ENCODE measurements at places on chromosomes 1 and 21. TPM values are rescaled to one million over a fixed set of nuclear protein-coding genes. Genes with fewer than 3 reads are reported as not detected.
A peak's percentile ranks its signal among the peaks of the same experiment; 100 is the strongest.

The GBP4 gene
- total RNA-seq: 0.05 TPM

The TMEM63A gene
- 52.1 TPM for total RNA-seq

The S100A7 gene
- not detected for total RNA-seq

The LYPD8 gene
- total RNA-seq: not detected

DNA sequence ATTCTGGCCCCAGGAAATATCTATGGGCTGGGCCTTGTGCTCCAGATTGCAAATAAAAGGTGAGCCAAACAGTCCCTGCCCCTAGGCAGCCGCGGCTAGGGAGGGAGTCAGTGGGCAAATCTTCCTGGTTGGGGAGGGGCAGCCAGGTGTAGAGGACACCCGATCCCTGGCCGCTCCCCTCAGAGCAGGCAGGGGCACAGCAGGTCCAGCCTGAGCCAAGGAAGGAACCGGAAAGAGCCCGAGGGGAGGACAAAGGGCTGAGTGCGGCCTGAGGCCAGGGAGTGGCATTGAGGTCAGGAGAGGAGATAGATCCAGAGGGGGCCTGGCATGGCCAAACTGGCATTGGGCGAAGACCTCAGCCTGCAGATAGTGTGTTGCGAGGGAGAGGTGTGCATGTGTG, 36.6 kb upstream of the ARF1 start:
- no peak overlapping the region for H3K27ac ChIP-seq
- H3K27me3 ChIP-seq: no peaks in the 10 kb centered on the region

DNA sequence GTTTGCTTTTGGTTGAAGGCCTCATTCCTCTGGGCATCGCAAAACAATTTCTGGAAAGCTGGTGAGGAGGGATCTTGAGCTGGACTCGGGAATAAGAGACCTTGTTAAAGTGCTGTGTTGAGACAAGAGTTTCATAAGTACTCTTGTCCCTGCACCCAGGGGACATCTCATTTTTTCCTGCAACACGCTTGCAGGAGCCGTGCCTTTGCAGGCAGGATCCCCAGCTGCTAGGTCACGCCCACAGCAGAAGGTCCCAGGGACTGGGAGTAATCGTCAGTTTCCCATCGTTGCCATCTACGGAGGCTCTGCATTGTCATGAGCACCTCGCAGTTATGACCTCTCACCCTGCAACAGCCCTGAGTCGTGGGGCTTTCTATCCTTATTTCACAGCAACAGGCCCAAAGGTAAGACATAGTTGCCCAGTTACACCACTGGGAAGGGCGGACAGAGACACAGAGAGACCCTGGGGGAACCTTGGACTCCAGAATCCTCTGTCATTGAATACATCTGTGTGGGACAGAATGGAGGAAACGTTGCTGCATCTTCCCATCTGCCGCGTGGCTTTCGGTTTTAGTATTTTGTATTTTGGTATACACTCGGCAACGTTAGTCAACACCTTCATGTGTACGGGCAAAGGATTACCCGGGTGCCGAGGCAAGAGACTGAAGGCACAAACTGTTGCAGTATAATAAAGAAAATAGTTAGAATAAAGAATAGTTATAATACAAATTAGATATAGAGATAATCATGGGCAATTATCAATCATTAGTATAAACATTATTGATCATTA, 60.4 kb upstream of the DMRTB1 start:
- no peaks in the 10 kb centered on the region for H3K4me1 ChIP-seq
- no peak overlapping the region for H3K4me3 ChIP-seq
- DNase-seq: no peak
- no peak overlapping the region for H3K27ac ChIP-seq
- H3K27me3 ChIP-seq: peaks cover 13% of the 10 kb centered on the region

DNA sequence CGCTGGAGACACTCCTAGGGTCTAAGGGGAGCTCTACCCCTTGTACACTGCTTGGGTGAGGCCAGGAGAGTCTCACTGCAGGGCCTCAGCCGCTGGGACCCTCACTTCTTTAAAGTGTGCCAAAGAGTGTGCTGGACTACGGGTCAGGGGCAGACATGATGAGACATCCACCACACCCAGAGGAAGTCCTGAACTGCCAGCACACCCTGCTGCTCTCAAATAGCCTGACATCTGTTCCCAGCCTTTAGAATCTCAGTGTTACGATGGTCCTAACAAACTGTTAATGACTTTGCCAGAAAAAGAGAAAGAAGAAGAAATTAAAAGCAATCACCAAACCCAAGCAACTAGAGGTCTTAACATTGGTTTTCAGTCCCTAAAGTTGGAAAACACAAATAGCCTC, 49.0 kb downstream of the MRPL37 start:
- no peak for DNase-seq
- H3K4me1 ChIP-seq: peaks cover 20% of the 10 kb centered on the region
- no peak overlapping the region for H3K27ac ChIP-seq
- no peak overlapping the region for H3K4me3 ChIP-seq

DNA sequence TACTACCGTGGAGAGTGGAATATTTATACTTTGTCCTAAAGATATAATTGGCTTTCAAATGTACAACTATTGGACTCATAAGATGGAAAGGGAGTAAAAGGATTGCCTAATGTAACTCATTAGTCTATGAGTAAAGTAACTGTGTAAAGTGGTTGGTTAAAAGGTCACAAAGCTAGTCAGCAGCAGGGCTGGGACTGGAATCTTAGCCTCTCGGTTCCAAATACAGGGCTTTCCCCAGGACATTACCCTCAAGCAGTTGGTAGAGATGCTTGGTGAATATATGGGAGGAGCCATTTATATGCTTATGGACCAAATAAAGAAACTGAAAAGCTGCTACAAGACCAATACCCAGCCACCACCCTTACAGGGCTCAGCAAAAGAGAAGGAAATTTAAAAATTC, 283.7 kb downstream of the HLX start:
- no peak for DNase-seq
- H3K27me3 ChIP-seq: no peaks in the 10 kb centered on the region
- H3K36me3 ChIP-seq: no peaks in the 10 kb centered on the region
- H3K27ac ChIP-seq: no peak overlapping the region
- no peak overlapping the region for H3K4me3 ChIP-seq

- H3K4me1 ChIP-seq: no peaks in the 10 kb centered on the region
- no peak overlapping the region for H3K4me3 ChIP-seq
- H3K36me3 ChIP-seq: no peaks in the 10 kb centered on the region
- no peak for DNase-seq
Measured at GRCh38 chr1:199172171-199173124, 533.6 kb downstream of the PTPRC start.

DNA sequence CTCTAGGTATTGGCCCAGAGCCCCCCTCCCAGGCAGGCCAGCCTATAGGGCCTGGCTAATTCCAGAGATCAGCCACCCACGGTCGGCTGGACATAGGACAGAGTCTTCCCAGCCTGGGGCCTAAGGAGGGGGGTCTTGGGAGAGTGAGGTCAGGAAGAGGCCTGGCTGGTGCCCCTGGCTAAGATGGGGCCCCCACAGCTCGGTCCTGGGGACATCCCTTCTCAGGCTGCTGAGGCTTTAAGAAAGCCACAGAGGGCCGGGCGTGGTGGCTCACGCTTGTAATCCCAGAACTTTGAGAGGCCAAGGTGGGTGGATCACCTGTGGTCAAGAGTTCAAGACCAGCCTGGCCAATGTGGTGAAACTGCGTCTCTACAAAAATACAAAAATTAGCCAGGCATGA, 2.5 kb downstream of the C1orf167 start:
- no peak for DNase-seq
- H3K27ac ChIP-seq: no peak overlapping the region
- H3K27me3 ChIP-seq: peaks cover 13% of the 10 kb centered on the region
- no peaks in the 10 kb centered on the region for H3K4me1 ChIP-seq

- no peak overlapping the region for H3K27ac ChIP-seq
- H3K4me1 ChIP-seq: no peaks in the 10 kb centered on the region
- H3K4me3 ChIP-seq: no peak overlapping the region
Measured at GRCh38 chr21:33078907-33079582, 9.1 kb downstream of the OLIG1 start.

DNA sequence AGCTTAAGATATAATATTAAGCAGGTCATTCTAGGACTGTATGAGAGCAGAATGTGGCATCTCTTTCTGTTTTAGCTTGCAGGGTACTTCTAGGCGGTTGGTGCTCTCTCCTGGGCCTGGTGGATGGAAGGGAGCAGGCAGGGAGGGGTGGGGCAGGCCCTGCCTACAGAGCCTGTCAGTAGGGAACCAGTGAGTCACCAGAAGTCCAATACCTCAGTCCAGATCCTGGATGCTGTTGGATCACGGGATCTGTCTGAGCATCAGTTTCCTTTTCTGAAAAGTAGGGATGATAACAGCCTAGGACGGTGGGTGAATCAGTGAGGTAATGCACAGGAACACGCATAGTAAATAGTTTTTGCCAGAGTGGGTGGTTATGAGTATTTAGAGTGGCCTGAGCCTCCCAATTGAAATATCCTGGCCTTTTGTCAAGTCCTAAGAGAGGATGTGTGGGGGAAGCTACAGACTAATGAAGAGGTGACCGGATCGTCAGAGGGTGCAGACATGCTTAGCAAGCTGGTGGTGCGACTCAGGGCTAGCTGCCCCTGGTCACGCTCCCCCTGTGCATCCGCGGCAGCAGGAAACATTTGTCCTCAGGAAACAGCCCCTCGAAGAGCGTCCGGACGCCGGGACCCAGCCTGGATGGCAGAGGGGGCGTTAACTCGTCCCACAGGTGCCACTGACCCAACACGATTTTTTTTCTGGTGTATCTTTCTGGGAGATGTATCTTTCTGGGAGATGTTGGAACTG, 23.9 kb downstream of the NAV1 start:
- H3K4me3 ChIP-seq: no peak overlapping the region
- H3K27me3 ChIP-seq: no peaks in the 10 kb centered on the region
- peaks cover 6% of the 10 kb centered on the region for H3K36me3 ChIP-seq
- peaks cover 51% of the 10 kb centered on the region for H3K4me1 ChIP-seq
- H3K27ac ChIP-seq: peak overlapping the region; percentile 65

- no peaks in the 10 kb centered on the region for H3K4me1 ChIP-seq
- H3K36me3 ChIP-seq: no peaks in the 10 kb centered on the region
- no peak overlapping the region for H3K27ac ChIP-seq
- DNase-seq: no peak
- H3K4me3 ChIP-seq: no peak overlapping the region
Measured at GRCh38 chr1:181607524-181607923, 124.2 kb downstream of the CACNA1E start.

DNA sequence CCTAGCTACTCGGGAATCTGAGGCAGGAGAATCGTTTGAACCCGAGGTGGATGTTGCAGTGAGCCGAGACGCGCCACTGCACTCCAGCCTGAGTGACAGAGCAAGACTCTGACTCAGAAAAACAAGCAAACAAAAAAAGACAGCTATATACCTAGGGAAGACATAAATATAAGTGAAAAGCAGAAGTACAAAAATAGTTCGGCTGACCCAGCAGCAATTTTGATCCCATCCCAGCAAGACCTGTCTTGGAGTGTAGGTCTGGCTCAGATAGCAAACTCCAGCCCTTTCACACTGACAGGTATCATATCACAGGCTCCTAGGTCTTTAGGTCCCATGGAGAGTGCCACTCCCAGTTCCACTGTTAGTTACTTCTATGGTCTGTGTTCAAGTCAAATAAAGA, 14.6 kb downstream of the MTX1 start:
- peaks cover 42% of the 10 kb centered on the region for H3K4me1 ChIP-seq
- no peaks in the 10 kb centered on the region for H3K27me3 ChIP-seq
- H3K27ac ChIP-seq: no peak overlapping the region
- DNase-seq: no peak

GRCh38 chr1:117061986-117062415, 1.9 kb downstream of the TTF2 start:
- no peak overlapping the region for H3K4me3 ChIP-seq
- H3K27ac ChIP-seq: no peak overlapping the region
- H3K4me1 ChIP-seq: peaks cover 30% of the 10 kb centered on the region
- H3K36me3 ChIP-seq: peaks cover 9% of the 10 kb centered on the region

DNA sequence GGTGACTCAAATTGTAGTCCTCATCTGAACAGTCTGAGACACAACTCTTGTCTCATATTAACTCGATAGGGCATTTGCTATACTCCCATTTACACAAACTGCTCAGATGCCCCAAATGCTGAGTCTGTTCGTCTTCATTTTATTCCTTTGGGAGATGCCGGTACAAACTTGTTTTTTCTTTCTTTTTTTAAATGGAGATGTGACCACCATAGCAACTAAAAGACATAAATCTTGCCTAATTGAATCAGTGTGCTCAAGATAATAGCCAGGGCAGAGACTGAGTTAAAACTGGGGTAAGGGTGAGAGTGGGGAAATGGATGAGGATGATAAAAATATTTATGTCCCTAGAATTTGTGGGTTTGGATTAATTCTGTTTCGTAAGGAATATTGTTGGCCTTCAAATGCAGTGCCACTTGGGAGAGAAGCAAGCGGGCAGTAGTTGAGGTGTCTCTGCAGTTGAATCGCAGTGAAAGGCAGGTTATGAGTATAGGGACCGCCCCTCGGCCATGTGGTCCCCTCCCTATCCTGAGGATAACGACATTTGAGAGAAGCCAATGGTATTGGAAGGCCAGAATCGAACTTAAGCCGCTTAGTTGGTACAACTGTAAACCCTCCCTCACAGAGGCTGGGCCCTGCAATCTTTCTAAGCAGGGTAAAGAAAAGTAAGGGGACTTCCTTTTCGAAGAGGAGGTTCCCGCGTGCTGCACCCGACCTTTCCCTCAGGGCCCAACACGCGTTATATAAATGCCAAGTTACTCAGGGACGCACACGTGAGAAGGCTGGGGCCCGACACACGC, 859 bp upstream of the LRRC8B start:
- H3K36me3 ChIP-seq: no peaks in the 10 kb centered on the region
- H3K4me3 ChIP-seq: peak overlapping the region; percentile 77
- no peak overlapping the region for H3K27ac ChIP-seq

DNA sequence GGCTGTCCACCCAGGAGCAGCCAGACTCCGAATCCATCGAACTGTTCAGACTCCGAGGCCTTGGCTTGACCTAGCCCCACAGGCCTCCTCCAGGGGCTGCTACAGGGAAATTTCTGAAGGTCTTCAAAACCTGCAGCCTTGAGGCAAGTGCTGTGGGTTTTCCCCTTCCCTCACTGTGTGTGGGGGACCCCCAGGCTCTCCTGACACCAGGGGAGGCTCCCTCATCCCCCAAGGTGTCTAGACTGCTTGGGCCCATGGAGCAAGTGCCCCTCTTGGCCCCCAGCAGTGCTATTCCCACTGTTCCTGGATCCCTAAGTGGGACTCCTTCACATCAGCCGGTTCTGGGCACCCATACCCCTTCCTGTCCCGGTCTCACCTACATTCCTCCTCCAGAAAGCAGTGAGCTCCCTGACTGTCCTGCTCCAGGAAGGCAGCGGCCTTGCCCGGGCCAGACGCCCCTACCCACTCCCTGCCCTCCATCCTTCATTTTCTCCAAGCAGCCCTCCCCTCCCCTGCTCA, 814 bp downstream of the PAQR7 start:
- no peaks in the 10 kb centered on the region for H3K36me3 ChIP-seq
- peaks cover 15% of the 10 kb centered on the region for H3K4me1 ChIP-seq
- H3K27ac ChIP-seq: peak overlapping the region; percentile 54
- H3K4me3 ChIP-seq: peak overlapping the region; percentile 81
- DNase-seq: no peak

- DNase-seq: no peak
- peaks cover 8% of the 10 kb centered on the region for H3K4me1 ChIP-seq
- H3K4me3 ChIP-seq: no peak overlapping the region
- no peak overlapping the region for H3K27ac ChIP-seq
Measured at GRCh38 chr21:26451081-26451740, 121.9 kb downstream of the CYYR1 start.

GRCh38 chr1:207344221-207344620, 22.7 kb downstream of the CD55 start:
- H3K27me3 ChIP-seq: no peaks in the 10 kb centered on the region
- H3K4me1 ChIP-seq: peaks cover 10% of the 10 kb centered on the region
- H3K4me3 ChIP-seq: no peak overlapping the region
- no peak for DNase-seq
- H3K36me3 ChIP-seq: peaks cover 86% of the 10 kb centered on the region

GRCh38 chr1:39690225-39690624, 1.0 kb downstream of the HPCAL4 start:
- no peaks in the 10 kb centered on the region for H3K4me1 ChIP-seq
- no peak overlapping the region for H3K27ac ChIP-seq
- H3K4me3 ChIP-seq: peak overlapping the region; percentile 53
- no peak for DNase-seq
- H3K36me3 ChIP-seq: no peaks in the 10 kb centered on the region
- H3K27me3 ChIP-seq: peaks cover 8% of the 10 kb centered on the region
